T-helper 22 cell (primary cell): ENCODE measurements at places on chromosomes 13 and 19.

DNA sequence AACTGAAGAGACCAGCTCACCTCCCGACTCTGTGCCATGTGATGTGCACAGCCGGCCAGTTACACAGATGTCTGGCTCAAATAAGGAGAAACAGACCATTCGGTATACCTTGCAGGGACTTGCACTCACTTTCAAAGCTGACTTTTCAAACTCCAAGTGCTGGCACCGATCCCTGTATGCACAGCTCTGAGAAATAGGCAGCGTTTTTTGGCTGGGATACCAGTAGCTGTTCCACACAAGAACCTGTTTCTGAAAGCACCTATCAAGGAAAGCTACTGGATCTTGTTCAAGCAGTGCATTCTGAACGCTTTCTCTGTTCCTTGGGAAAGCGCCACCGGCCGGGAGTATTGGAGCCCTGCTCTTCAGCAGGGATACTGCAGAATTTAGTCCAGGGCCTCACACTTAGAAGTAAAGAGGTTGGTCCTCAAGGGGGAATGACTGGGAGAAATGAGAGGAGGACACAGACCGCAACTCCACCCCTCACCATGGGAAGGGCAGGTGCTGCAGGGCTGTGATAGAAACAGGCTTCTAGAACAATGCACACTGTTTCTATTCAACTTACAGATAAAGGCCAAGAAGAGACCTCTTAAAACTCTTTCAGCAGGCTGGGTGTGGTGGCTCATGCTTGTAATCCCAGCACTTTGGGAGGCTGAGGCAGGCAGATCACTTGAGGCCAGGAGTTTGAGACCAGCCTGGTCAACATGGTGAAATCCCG, 53.6 kb upstream of the PABPC3 start:
- no peak for DNase-seq

DNA sequence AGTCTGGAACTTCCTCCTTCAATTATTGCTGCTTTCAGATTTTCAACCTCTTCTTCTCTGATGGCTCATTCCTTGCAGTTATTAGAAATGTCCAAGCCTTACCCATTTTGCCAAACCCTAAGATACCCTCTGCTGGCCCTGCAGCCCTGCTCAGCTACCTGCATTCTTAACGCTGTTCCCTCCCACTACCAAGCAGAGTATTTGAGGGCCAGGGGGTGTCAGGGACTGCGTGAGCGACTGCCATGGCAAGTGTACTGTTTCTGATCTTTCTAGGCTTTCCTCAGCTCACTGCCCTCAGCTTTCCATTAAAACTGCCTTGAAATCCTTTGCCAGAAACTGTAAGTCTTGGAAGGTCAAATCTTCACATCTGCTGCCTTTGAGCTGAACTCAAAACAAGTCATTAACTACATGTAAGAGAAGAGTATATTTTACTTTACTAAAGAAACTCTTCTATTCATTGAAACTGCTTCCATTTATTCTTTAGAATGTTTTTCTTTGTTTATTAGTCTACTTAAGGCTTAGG, 41.0 kb downstream of the HS6ST3 start:
- DNase-seq, result no peak

DNA sequence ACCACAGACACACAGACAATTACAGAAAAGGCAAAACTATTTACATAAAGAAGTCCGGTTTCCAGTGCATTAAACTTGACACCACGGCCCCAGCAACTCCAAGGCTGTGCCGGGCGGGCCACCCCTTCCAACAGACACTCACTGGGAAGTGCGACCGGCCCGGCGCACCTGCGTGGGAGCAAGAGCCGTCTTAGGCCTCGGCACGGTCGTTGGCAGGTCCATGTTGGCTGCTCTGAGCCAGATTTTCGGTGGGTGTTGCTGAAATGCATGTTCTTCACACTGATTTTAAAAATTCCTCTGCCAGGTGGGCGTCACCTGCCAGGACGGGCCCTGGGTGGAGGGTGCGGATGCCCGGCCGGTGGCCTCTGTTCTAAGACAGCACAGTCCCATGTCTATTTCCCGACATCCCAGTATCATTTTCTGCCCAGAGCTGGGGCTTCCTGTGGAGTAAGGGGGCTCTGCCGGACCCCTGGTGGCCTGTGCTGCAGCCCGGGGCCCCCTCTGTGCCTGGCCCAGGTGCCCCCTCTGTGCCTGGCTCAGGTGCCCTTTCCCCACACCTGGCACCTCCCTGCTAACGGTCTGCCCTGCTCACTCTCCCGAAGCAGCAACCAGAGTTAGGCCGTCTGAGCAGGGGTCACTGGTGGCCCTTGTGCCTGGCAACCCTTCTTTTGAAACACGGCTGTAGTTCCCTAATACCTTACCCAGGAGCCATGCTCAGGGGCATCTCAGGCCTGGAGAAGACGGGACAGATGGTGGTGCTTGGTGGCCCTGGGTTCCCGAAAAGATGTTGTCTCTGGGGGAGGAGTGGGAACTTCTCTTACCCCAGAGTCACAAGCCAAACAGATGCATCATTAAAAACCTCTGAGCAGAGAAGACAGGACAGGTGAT, 9.2 kb downstream of the TMEM255B start:
- no peak for DNase-seq

- DNase-seq, result no peak
These were observed 115.8 kb downstream of the ZIC5 start for GRCh38 chr13:99855526-99856420.
